ENCODE measurements at places on chromosomes 7 and 10.

- no peak for DNase-seq
Observed at GRCh38 chr7:80047032-80047431, 87.6 kb upstream of the GNAI1 start.

GRCh38 chr10:71577345-71577744 is 142.2 kb downstream of the C10orf105 start:
- no peak for DNase-seq

DNA sequence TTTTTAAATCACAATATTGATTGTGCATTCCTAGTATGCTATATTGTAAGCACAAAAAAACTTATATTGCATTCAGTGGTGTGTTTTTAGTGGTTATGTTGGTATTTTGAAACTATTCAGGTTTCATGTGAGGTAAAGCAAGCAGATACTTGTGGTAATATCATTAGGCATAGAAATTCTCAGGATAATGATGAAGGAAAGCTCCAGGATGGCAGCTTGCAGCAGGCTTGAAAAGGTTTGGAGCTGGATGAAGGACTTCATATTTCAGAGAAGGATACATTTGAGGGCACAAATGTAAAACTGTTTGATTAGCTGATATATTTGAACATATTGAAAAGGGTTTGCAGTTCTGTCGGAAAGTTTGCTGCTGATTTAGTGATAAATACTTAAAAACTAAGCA is 17.5 kb downstream of the TRIM24 start:
- DNase-seq: no peak

- no peak for DNase-seq
Observed at GRCh38 chr7:36966039-36966438, 241.7 kb upstream of the AOAH start.

GRCh38 chr7:15288741-15289140 is 273.1 kb downstream of the AGMO start:
- no peak for DNase-seq

DNA sequence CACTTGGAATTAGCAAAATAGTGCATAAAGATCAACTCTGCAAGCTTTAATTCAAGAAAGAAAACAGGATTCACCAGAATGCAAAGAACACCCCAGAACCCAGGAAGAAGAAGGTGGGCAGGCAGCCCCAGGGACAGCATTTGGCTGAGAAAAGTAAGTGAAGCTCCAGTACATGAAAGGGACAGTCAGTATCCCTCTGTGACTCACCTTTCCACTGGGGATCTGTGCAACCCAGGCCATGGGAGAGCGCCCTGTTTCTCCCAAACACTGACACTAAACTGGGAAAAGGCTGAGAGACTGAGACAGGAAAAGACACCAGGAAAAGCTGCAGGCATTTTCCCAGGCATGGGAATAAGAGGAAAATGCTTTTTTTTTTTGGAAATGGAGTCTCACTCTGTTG is 28.2 kb downstream of the SNX13 start:
- DNase-seq: no peak

DNA sequence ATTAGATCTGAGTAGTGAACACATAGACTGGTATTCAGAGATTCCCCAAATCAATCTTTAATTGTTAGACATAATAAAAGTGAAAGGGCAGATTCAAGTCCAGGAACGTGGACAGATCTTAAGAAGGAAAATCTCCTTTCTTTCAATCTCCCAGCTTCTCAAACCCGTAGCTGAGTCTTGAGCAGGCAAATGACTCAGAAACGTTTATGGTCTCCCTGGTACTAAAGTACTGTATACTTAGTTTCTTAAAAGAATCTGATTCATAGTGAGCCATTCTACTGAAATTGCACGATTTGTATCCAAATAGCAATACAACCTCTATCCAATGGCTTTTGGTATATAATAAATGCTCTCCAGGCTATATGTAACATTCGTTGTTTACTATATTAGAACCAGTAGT is 140.4 kb upstream of the RHEB start:
- no peak for DNase-seq

DNA sequence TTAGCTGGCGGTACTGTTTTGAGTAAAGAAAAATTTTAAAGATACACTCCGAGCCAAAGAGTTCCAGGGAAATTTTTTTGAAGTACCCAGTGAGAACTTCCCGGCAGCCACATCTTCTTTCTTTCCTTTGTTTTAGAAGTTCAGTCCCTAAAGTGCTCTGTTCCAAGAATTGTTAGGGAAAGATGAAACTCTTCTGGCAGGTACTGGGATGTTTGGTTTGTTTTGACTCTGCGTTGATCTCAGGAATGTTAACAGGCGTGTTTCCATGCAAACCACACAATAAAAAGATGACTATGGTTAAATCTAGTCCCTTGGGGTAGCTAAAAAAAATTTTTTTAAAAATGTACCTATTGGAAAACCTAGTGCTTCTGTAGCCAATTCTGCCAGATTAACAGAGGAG is 224.7 kb upstream of the PHYHIPL start:
- DNase-seq: no peak

DNA sequence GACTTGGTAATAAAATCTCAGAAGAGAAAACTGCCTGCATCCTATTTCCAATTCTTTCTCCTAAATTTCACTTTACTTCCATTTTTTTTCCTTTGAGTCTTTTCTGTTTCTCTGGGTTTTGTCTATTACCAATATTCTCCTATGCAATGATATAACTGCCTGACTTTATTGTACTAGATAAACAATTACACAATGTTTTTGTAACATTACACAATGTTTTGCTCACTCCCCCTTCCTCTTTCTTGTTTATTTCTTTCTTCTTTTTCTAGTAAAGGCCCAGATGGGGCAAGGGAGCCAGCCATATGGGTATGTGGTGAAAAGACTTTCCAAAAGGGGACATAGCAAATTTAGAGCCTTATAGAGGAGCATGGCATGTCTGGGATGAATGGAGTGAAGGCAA is 278.7 kb upstream of the PHYHIPL start:
- no peak for DNase-seq

DNA sequence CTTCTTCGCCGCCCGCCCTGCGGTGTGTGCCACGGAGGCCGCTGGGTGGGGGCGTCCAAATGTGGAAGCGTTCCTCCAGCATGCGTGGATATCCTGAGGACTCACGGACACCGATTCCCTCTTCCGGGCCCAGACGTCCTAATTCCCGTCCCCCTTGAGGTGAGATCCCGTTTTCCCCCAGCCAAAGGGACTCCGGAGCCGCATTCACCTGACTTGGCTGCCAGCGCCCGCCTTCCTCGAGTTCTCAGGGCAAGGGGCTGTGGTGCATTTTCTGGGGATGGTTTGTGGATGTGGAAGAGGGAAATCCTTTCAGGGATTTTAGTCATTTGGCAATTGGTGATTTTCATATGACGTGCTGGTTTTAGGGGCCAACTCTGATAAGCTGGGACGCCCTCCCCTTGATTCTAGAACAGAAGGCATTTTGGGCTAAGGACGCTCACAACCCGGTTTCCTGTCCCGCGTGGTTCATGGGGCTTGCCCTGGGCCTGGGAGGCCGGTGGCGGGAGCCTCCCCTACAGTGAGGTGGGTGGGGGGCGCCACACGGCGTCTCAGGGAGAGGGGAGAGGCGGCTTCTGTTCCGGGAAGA is 165.4 kb downstream of the ACTR3B start:
- DNase-seq: no peak

DNA sequence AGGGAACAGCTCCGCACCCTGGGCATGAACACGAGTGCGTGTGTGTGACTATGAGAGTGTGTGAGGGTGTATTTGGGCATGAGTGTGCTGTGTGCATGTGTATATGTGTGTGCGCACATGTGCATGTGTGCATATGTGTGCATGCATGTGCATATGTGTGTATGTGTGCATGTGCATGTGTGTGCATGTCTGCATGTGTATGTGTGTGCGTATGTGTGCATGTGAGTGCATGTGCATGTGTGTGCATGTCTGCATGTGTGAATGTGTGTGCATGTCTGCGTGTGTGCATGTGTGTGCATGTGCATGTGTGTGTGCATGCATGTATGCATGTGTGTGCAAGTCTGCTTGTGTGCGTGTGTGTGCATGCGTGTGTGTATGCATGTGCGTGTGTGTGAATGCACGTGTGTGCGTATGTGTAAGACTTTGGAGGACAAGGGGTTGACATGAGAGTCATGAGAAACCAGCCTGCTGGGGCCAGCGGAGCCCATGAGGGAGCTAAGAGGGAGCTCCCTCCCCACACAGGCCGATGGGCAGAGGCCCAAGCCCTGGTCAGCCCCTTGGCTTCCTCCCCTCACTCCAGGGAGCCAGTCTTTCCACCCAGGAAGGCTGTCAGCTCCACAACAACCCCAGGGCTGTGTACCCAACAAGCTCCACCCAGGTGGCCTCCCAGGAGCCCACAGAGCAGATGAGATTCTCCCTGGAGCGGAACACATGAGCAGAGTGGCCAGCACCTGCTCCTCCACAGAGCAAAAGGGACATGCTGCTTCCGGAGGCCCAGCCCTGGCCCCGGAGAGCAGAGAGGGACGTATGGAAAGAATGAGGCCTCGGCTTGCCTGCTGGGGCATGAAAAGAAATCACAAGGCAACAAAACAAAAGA is 142.5 kb upstream of the PPP2R2D start:
- no peak for DNase-seq

GRCh38 chr10:111102359-111102837 is 25.6 kb downstream of the ADRA2A start:
- no peak for DNase-seq

DNA sequence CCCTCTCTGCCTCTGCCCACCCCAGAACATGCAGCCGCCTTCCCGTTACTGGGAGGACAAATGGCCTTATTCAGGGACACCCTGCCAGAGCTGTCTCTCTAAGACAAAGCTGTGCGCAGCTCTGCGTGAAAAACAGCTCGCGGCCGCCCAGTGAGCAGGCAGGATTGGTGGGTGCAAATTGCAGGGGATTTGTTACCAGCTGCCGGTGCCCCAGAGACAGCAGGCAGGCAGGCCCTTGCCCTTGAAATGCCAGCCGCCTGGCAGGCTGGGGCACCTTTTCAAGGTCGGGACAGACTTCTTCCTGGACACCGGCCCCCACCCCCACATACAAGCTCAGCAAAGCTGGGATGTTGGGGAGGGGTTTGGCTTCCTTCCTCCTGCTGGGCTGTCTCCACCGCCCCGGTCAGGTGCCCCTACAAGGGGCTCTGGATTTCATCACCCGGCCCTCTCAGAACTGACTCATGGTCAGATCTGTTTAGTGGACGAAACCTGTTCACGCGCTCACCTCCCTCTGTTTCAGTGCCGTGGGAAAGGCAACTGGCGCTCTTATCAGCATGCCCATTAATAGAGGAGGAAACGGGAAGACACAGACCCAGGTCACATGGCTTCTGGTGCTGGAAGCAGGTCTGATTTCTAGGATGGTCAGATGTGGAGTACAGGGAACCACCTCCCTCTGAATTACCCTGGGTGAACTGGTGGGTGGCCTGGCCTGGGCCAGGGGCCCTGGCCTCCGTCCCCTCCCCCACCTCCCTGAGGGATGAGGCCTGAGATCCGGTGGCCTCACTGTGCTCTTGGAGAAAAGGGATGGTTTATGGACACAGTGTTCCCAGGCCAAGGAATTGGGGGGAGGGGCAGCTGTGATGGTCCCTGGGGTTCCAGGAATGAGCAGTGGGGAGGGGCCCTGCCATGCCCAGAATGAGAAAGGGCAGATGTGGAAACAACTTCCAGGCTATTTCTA is 123.9 kb upstream of the PPIF start:
- DNase-seq: no peak

DNA sequence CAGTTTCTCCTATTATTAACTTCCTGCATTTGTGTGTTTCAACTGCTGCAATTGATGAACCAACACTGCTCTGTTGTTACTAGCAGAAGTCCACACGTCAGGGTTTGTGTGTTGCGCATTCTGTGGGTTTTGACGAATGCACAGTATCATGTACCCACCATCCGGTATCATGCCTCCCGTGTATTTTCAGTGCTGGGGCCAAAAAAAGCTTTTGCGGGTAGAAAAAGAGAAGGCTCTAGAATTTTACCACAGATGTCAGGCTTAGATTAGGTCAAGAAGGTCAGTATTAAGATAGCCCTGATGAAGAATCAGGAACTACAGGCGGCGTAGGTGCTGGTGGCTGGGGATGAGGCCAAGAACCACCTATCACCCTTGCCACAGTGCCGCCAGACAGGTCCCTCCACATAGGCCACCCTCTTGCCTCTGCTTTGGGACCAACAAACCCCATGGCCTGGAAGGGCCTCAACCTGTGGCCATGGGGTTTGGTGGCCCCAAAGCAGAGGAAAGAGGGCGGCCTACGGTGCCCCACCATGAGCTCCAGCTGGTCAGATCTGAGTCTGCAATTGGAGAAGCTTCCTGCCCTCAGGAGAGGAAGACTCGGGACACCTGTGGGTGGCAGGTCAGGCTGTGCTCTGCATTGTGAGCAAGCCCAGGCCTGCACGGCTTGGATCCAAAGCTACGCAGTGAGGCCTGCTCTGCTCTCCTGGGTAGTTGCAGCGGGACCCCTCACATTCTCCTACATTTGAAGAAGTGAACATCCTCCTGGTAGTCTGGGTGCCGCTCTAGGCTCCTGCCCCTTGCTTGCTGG is 71.9 kb downstream of the MKI67 start:
- DNase-seq: no peak

DNA sequence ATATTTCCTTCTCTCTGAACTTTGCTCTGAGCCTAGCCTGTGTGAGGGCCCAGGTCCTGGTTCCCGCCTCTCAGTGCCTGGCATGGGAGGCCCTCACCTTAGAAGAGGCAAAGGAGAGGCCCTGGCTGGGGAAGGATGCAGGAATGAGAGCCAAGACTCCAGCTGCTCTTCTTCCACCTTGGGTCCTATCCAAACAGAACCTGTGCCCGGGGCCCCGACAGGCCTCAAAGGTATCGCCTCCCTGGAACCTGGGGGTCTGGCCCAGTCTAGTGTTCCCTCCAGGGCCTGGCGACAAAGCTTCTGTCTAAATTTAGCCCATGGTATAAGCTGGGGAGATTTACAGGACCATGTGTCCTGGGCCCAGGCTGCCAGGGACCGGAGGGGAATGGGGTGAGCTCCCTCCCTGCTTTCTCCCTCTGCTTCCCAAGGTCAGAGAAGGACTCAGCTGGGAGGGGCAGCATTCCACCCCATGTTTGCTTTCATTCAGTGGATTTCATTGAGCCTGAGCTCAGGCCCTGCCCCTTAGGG is 12.0 kb upstream of the CRHR2 start:
- DNase-seq: no peak

GRCh38 chr10:75660823-75661222 is 229.4 kb downstream of the LRMDA start:
- no peak for DNase-seq

DNA sequence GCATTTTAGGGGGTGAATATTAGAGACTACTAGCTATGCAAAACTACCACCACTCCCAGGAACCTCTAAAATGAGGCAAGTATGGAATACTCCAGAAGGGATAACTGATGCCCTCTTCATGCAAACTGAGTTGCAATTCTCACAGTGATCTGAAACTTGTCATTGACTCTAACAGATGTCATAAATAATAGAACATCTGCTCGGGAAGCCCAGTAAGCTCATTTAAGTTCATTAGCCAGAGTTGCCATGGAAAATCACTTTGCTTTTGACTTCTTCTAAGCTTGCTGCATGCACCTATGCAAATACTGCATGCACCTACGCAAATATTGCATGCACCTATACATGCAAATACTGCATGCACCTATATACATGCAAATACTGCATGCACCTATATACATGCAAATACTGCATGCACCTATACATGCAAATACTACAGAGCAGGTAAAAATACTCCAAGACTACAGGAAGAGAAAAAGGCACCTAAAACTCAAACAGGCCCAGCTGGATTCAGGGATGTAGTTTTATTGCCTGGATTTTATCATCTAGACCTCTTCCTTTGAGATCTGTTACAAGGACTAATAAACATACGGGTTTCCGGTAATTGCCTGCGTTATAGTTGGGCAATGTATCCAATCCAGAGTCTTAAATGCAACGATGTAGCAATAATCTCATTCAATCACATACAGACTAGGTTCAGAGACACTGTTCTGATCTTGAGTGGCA is 1061.1 kb upstream of the AUTS2 start:
- no peak for DNase-seq
